ENCODE measurements at places on chromosomes 1 and 21.
A peak's percentile ranks its signal among the peaks of the same experiment; 100 is the strongest.

DNA sequence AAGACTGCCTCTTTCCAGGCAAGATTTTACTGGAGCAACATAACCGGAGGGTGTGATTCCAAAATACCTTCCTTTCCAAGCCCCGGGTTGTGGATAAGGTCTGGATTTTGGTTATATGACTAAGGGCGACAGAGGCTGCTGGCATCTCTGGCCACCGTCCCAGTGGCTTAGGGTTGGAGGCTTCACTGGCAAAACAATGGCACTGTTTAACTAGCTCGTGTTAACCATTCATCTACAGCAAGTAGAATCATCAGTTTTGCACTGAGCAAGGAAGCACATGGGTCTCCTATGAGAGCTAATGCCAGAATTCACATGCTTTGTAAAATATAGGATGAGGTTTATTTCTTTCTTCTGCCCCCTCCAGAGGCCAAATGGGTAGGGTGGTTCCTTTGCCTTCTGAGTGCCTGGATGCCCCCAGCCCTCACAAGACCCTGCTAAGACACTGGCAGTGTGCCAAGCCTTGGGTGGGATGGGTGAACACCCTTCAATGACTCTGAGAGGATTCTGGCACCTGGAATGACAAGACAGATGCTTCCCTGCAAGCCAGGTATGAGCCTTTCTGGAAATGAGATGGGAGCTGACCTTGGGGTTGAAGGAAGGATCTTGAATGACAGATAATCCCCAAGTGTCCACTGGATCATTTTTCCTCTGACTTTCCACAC lies 36.8 kb downstream of the DHCR24 start:
- H3K36me3 ChIP-seq, result peaks cover 27% of the 10 kb centered on the region
- H3K4me1 ChIP-seq, result peaks cover 6% of the 10 kb centered on the region
- H3K27ac ChIP-seq, result peak overlapping the region; percentile 46
- DNase-seq, result peak; percentile 48
- H3K4me3 ChIP-seq, result no peak overlapping the region

GRCh38 chr21:33157303-33157702 lies 72.4 kb upstream of the IFNAR2 start:
- peak; percentile 3 for DNase-seq
- no peaks in the 10 kb centered on the region for H3K36me3 ChIP-seq
- H3K4me3 ChIP-seq, result no peak overlapping the region
- no peaks in the 10 kb centered on the region for H3K4me1 ChIP-seq

GRCh38 chr1:238681021-238681420 lies 705.3 kb upstream of the CHRM3 start:
- DNase-seq, result peak; percentile 63
- no peak overlapping the region for H3K4me3 ChIP-seq
- no peaks in the 10 kb centered on the region for H3K4me1 ChIP-seq
- H3K36me3 ChIP-seq, result no peaks in the 10 kb centered on the region
- no peaks in the 10 kb centered on the region for H3K27me3 ChIP-seq
- H3K27ac ChIP-seq, result no peak overlapping the region

- H3K4me3 ChIP-seq, result no peak overlapping the region
- H3K27me3 ChIP-seq, result peaks cover 55% of the 10 kb centered on the region
- no peak for DNase-seq
- H3K4me1 ChIP-seq, result no peaks in the 10 kb centered on the region
- no peaks in the 10 kb centered on the region for H3K36me3 ChIP-seq
Observed at GRCh38 chr1:26053718-26054560, 8.0 kb upstream of the SLC30A2 start.

DNA sequence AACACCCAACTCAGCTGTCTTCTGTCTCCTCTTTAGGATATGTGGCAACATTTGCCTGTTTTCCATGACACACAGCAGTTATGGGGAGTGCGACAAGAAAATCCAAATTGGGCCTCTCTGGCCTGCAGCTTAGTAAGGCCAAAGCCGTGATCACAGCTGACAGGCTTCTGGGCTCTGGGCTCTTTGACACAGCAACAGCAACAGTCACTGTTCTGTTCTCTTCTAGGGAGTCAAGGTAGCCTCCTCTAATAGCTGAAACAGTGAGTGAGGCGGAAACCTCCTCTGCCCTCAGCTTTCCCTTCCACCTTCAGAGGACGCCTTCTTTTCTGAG lies 19.0 kb downstream of the CLCA1 start:
- H3K27me3 ChIP-seq, result no peaks in the 10 kb centered on the region
- peaks cover 2% of the 10 kb centered on the region for H3K4me1 ChIP-seq
- H3K27ac ChIP-seq, result peak overlapping the region; percentile 26
- H3K4me3 ChIP-seq, result no peak overlapping the region
- no peaks in the 10 kb centered on the region for H3K36me3 ChIP-seq

GRCh38 chr1:214767221-214767620 lies 164.2 kb downstream of the CENPF start:
- no peak for DNase-seq
- H3K27me3 ChIP-seq, result no peaks in the 10 kb centered on the region
- H3K36me3 ChIP-seq, result no peaks in the 10 kb centered on the region
- no peaks in the 10 kb centered on the region for H3K4me1 ChIP-seq
- no peak overlapping the region for H3K27ac ChIP-seq

- no peaks in the 10 kb centered on the region for H3K27me3 ChIP-seq
- peaks cover 15% of the 10 kb centered on the region for H3K4me1 ChIP-seq
- no peak for DNase-seq
- H3K4me3 ChIP-seq, result no peak overlapping the region
- no peak overlapping the region for H3K27ac ChIP-seq
- no peaks in the 10 kb centered on the region for H3K36me3 ChIP-seq
Observed at GRCh38 chr1:110307239-110307974, 31.8 kb upstream of the RBM15 start.

DNA sequence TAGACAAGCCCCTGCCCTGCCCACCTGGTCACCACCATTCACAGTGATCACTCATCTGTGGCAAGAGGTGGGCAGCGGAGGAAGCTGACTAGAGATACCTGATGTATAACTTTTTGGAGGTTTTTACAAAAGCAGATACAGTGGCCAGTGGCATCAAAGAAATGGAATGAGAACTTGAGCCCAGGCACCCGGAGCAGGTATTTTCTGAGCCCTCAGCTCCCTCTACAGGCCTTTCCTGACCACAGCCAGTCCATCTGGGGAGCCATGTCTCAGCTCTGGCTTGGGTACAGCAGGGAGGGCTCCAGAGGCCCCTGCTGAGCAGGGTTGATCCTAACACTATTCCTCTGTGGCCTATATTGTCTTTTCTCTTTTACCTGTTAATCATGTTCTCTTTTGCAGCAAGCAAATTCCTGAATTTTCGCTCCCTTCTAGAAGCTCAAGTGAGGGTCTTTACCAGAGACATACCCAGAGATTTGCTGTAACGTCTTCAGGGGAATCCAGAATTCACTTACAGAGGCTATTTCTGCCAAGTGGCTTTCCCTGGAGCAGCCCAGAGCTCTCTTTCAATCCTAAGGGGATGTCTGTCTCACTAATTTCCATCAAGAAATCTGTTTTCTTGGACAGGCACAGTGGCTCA lies 27.3 kb downstream of the GPR157 start:
- no peak overlapping the region for H3K27ac ChIP-seq
- peaks cover 4% of the 10 kb centered on the region for H3K4me1 ChIP-seq
- no peaks in the 10 kb centered on the region for H3K27me3 ChIP-seq
- DNase-seq, result peak; percentile 70

DNA sequence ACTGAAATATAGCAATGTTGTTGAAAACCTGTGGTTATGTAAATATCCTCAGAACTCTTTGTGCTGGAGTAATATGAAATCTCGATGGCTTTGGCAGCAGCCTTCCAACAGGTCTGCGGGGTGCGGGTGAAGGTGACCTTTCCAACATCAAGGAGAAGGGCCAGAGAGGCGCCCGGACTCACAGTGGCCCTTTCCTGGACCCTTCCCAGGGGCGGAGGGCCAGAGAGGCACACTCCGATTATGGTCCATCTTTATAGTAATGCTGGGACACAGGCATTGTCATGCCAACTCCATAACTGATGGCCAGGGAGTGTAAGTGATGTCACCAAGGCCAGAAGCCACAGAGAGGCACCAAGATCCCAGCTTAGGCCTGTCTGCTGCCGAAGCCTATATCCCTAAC lies 18.1 kb downstream of the SLC37A1 start:
- no peaks in the 10 kb centered on the region for H3K36me3 ChIP-seq
- H3K4me3 ChIP-seq, result no peak overlapping the region
- H3K27me3 ChIP-seq, result no peaks in the 10 kb centered on the region

- peak overlapping the region; percentile 23 for H3K4me3 ChIP-seq
- H3K36me3 ChIP-seq, result no peaks in the 10 kb centered on the region
- H3K4me1 ChIP-seq, result no peaks in the 10 kb centered on the region
- H3K27me3 ChIP-seq, result no peaks in the 10 kb centered on the region
- peak overlapping the region; percentile 47 for H3K27ac ChIP-seq
Observed at GRCh38 chr21:45555557-45556301, 13.5 kb upstream of the SLC19A1 start.

- H3K4me1 ChIP-seq, result no peaks in the 10 kb centered on the region
- no peaks in the 10 kb centered on the region for H3K27me3 ChIP-seq
- DNase-seq, result no peak
- no peaks in the 10 kb centered on the region for H3K36me3 ChIP-seq
- H3K27ac ChIP-seq, result no peak overlapping the region
Observed at GRCh38 chr1:188188317-188188716, 1359.6 kb downstream of the PLA2G4A start.

DNA sequence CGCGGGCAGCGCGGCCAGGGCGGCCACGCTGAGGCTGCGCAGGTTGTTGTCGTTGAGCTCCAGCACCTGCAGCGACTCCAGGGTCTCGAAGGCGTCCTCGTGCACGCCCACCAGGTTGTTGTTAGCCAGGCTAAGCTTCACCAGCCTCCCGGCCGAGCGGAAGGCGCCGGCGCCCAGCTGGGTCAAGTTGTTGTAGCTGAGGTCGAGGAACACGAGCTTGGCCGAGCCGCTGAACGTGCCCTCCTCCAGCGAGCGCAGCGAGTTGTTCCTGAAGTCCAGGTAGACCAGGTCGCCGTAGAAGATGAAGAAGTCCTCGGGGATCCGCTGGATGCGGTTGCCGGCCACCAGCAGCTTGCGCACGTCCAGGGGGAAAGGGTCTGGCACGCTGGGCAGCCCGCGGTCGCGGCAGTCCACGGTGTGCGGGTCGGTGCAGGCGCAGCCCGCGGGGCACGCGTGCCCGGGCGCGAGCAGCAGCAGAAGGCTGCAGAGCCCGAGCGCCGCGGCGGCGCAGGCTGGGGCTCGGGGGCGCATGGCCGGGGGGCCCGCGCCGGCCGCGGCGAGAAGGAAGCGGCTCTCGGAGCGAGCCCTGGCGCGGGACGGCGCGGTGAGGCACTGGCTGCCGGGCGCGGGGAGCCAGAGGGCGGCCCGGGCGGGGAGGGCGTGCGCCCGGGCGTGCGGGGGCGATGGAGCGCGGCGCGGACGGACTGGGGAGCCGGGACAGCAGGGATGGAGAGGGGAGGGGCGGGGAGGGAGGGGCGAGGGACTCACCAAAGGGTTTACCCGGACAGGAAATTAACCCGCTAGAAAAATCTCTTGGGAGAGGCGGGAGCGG lies 524 bp downstream of the LRRC38 start:
- H3K4me3 ChIP-seq, result no peak overlapping the region
- no peaks in the 10 kb centered on the region for H3K27me3 ChIP-seq
- no peak overlapping the region for H3K27ac ChIP-seq

GRCh38 chr1:154837672-154838171 lies 32.4 kb downstream of the KCNN3 start:
- H3K4me3 ChIP-seq, result no peak overlapping the region
- no peak for DNase-seq
- peaks cover 8% of the 10 kb centered on the region for H3K27me3 ChIP-seq
- no peaks in the 10 kb centered on the region for H3K4me1 ChIP-seq

- no peaks in the 10 kb centered on the region for H3K27me3 ChIP-seq
- no peak for DNase-seq
- no peak overlapping the region for H3K27ac ChIP-seq
- no peak overlapping the region for H3K4me3 ChIP-seq
- H3K4me1 ChIP-seq, result peaks cover 6% of the 10 kb centered on the region
- H3K36me3 ChIP-seq, result no peaks in the 10 kb centered on the region
Observed at GRCh38 chr1:164716992-164717703, 158.2 kb downstream of the PBX1 start.

DNA sequence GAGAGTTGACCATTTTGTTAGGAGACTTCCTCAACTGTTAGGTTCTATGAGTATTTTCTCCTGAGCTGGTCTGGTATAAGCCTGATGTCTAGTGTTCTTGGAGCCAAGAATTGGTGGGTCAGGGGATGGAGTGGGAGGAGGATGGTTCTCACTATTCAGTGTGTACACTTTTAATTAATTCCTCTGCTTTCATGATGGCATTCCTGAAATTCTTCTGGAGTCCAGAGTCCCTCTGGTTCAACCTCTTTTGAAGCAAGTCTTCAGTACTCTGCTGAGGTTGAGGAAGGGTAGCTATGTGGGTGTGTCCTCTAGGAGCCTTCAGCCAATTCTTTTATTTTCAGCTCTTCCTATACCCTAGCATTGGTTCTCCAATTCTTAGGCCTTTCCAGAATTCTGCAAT lies 149.1 kb downstream of the DNM3 start:
- peak; percentile 26 for DNase-seq
- H3K27ac ChIP-seq, result no peak overlapping the region
- H3K27me3 ChIP-seq, result no peaks in the 10 kb centered on the region
- H3K36me3 ChIP-seq, result no peaks in the 10 kb centered on the region
- H3K4me3 ChIP-seq, result no peak overlapping the region
- H3K4me1 ChIP-seq, result no peaks in the 10 kb centered on the region

GRCh38 chr1:245550720-245551043 lies 395.9 kb downstream of the KIF26B start:
- no peaks in the 10 kb centered on the region for H3K36me3 ChIP-seq
- H3K4me1 ChIP-seq, result no peaks in the 10 kb centered on the region
- no peak overlapping the region for H3K27ac ChIP-seq
- DNase-seq, result no peak

- no peaks in the 10 kb centered on the region for H3K36me3 ChIP-seq
- no peak overlapping the region for H3K4me3 ChIP-seq
- no peaks in the 10 kb centered on the region for H3K4me1 ChIP-seq
- H3K27me3 ChIP-seq, result no peaks in the 10 kb centered on the region
- DNase-seq, result no peak
Observed at GRCh38 chr1:152718238-152718637, 10.3 kb downstream of the LCE4A start.

- H3K27ac ChIP-seq, result no peak overlapping the region
- H3K27me3 ChIP-seq, result no peaks in the 10 kb centered on the region
- no peak overlapping the region for H3K4me3 ChIP-seq
Observed at GRCh38 chr1:53143527-53143926, 1.1 kb upstream of the SLC1A7 start.

GRCh38 chr1:72037745-72038343 lies 244.5 kb downstream of the NEGR1 start:
- no peaks in the 10 kb centered on the region for H3K36me3 ChIP-seq
- peak; percentile 62 for DNase-seq
- H3K27me3 ChIP-seq, result no peaks in the 10 kb centered on the region
- H3K27ac ChIP-seq, result no peak overlapping the region
- no peak overlapping the region for H3K4me3 ChIP-seq
- no peaks in the 10 kb centered on the region for H3K4me1 ChIP-seq

- H3K4me3 ChIP-seq, result peak overlapping the region; percentile 92
- peak; percentile 10 for DNase-seq
- H3K4me1 ChIP-seq, result no peaks in the 10 kb centered on the region
- peaks cover 3% of the 10 kb centered on the region for H3K36me3 ChIP-seq
Observed at GRCh38 chr1:150365941-150366340, 2.0 kb downstream of the RPRD2 start.

- H3K27me3 ChIP-seq, result no peaks in the 10 kb centered on the region
- H3K4me3 ChIP-seq, result no peak overlapping the region
- H3K4me1 ChIP-seq, result no peaks in the 10 kb centered on the region
- H3K36me3 ChIP-seq, result no peaks in the 10 kb centered on the region
- H3K27ac ChIP-seq, result no peak overlapping the region
Observed at GRCh38 chr1:36925251-36925650, 109.1 kb downstream of the GRIK3 start.
